ENCODE measurements at places on chromosomes 6 and 20.

- no peak for DNase-seq
Observed at GRCh38 chr6:132228894-132229293, 172.4 kb downstream of the MOXD1 start.

DNA sequence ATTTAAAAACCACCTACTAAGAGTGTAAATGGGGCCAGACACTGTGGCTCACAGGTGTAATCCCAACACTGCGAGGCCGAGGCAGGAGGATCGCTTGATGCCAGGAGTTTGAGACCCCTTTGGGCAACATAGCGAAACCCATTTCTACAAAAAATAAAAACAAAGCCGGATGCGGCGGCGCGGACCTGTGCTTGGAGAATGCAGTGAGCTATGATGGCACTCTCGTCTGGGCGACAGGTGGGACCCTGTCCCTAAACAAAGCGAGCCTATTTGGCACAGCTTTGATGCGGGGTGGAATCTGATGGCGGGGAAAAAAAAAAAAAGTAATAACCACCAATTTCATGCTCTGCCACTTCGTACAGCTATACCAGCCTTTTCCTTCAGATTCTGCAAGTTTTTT, 1.1 kb downstream of the TCP1 start:
- no peak for DNase-seq

DNA sequence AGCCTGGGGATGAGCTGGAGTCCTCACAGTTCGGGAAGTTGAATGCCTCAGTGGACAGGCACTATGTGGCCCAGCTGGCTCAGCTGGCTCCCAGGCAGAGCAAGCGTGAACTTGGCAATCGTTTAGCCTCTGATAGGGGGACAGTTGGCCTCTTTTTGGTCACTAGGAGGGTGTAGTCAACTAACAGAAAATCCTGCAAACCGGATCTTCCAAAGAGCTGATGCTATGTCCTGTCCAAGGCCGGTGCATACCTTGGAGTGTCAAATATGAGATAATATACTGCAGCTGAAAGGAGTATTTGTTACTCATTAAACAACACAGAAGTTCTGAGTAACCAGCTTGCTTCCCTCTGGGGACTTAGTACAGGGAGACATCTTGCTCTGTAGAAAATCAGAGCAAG, 126.2 kb upstream of the EXOC2 start:
- DNase-seq, result no peak

- peak; percentile 54 for DNase-seq
Observed at GRCh38 chr20:4726710-4727397, 5.1 kb downstream of the PRND start.

GRCh38 chr6:33202799-33203198, 1.7 kb upstream of the HSD17B8 start:
- DNase-seq, result no peak

DNA sequence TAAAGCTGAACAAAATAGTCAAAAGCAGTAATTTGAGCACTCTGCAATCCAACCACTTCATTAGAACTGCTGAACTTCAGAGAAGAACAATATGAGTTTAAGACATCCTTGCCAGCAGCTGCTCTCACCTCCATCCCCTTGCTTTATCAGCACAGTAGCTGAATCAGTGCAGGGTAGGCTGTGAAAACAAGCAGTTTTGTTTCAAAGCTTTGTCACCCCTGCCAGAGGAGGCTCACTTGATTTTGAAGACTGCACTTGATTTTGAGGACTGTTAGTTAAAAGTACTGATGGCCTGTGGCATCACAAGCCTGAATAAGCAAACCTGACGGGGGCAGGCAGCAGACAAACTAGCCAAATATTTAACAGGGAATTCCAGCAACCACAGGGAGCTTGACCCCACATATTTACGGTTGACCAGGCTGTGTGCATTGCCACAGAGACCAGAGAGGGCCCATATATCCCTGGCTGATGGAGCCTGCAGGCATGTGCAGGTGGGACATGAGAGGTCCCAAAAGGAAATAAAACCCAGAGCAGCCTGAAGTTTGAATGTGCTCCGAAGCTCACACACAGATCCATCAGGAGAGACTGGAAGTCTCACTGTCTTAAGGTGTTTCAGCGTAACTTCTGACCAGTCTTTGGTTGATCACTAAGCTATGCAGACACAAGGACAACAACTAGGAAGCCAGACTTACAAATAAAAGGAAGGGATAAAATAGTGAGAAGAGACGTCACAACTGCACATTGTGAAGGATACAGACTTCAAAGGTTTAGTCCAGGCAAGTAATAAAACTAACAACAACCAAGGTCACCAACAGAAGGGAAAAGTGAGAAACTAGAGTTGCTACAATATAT, 97.4 kb downstream of the PDSS2 start:
- DNase-seq, result no peak

GRCh38 chr6:126812651-126813050, 305.8 kb upstream of the RSPO3 start:
- DNase-seq, result no peak
